OCI-LY7 (cell line): ENCODE measurements at places on chromosomes 6 and 20.

DNA sequence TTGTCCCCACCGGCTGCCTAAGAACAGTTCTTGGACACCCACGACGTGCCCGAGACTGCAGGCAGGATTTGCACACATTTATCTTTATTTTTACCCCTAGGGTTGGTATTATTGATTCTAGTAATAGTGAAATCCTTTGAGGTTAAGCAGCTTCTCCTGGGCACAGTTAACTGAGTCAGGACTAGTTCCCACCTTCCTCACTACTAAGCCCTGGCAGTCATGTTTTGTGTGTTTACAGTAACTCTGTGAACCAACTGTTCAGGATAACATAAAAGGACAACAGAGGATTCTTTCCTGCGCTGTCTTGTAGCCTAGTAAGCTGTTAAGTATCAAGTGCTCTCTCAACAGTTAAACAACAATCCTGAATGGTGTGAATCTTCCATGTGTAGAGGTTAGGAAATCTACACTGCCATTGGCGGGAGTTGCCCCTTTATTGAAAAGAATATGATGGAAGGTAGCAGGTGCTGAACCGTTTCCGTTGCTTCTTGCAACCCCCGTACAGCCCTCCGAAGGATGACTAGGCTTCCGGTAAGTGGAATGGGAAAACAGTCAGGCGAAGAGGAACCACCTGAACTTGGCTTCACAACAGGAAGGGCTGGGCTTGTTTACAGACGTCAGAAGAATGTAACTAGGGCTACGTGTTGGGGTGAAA lies 979 bp upstream of the SOD2 start:
- no peak for DNase-seq

DNA sequence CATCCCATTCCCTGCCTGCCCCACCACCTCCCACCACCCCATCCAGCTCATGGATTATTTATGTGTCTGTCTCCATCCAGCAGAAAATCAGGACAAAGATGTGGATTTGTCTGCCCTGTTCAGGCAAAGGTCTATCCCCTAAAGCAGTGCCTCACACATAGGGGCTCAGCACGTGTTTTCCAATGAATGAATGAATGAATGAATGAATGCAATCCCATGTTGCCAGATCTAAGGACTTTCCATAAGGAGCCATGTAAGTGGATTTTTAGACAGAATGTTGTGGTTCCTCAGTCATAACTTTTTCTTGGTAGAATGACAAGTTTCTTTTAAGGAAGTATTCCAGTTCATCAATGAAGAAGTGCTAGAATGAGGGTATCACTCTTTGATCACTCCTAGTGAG lies 133.7 kb downstream of the RNASET2 start:
- no peak for DNase-seq

- DNase-seq: no peak
These were observed 30.8 kb downstream of the WRNIP1 start for GRCh38 chr6:2795956-2796355.

DNA sequence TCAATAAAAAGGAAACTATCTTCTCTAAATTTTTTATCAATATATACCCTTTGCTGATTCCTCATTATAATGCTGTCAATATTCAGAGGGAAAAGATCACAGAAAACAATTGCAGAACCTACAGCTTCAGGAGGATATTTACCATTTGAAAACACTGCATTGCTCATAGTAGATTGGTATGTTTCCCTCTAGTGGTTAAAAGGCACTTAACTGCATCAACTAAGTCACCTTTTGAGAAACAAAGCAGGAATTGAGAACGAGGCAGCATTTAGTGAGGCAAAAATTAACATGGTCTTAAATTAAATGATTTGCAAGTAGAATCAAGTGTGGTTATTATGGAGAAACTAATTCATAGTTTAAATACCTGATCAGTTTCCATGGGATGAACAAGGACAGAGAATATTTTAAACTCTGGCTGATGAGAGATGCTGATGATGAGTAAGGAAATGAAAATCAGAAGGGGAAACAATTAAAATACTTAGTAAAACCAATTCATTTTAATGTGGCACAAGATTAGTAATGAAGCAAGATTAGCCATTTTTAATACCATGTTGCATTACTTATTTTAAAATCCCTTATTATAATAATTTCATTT lies 642.1 kb downstream of the EPHA7 start:
- DNase-seq: peak; percentile 57

DNA sequence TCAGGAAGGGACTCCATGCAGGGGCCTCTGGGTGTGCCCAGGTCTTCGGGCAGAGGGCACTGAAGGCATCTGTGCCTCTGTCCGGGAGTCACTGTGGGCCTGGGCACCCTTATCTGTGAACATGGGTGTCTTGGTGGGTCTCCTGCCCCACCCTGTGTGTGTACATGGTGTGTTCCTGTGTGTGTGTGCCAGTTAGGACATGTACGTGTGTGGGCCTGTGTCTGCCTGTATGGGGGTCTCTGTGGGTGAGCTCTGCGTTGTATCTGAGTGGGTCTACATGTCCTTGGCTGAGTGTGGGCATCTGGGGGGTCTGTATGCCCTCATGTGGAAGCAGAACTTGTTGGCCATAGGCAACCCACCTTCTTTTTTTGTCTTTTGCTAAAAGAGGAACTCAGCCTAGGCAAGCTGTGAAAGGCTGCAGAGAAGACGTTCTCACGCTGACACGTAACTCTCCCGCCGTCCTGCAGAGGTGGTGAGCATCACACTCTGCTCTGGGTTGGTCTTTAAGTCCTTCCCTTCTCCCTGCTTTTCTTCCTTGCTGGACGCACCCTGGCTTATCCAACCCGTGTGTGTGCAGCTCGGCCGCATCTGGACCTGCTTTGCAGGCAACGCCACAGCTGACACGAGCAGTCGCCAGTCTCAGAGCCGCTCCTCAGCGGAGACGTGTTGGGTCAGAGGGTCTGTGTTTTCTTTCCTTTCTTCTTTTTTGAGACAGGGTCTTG lies 532 bp upstream of the NPBWR2 start:
- DNase-seq: peak; percentile 50

GRCh38 chr20:38148328-38149102 lies 16.6 kb downstream of the TGM2 start:
- DNase-seq: no peak

DNA sequence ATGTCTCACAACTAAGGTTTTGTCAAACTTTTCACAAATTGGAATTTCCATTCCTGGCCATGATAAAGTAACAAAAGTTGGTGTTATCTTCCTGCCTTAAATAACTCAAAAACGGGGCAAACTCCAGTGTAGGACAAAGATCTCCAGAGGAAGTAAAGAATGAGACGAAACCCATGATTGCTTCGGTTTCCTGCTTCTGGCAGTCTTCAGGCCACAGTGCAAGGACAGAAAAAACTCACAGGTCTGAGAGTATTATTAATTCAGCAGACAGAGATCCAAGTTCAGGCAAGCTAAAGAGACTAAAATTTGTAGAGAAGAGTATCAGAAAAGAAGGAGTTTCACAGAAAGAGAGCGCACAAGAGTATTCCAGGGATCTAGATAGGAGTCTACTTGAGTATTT lies 64.8 kb upstream of the RCAN2 start:
- peak; percentile 43 for DNase-seq

DNA sequence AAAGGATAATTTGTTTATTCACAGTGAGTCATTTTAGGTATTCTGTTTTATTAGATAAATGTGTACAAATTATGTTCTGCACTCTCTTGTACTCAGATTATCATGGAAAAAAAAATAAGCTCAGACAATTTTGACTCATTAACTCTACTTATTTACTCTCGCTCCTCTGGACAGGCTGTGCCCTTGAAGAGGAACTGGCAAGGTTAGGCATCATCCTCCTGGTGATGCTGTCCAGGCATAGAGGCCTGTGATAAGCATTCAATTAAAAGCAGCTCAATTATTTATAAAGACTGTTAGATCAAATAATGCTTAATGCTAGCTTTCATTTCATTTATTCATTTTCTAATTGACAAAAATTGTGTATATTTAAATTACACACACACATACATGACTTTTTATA lies 518.5 kb downstream of the TENT5A start:
- DNase-seq: no peak

GRCh38 chr6:12148317-12148801 lies 136.2 kb downstream of the HIVEP1 start:
- no peak for DNase-seq
